ENCODE measurements at places on chromosomes 7 and 10.

- no peak for DNase-seq
Observed at GRCh38 chr10:74055383-74056049, 57.6 kb downstream of the VCL start.

DNA sequence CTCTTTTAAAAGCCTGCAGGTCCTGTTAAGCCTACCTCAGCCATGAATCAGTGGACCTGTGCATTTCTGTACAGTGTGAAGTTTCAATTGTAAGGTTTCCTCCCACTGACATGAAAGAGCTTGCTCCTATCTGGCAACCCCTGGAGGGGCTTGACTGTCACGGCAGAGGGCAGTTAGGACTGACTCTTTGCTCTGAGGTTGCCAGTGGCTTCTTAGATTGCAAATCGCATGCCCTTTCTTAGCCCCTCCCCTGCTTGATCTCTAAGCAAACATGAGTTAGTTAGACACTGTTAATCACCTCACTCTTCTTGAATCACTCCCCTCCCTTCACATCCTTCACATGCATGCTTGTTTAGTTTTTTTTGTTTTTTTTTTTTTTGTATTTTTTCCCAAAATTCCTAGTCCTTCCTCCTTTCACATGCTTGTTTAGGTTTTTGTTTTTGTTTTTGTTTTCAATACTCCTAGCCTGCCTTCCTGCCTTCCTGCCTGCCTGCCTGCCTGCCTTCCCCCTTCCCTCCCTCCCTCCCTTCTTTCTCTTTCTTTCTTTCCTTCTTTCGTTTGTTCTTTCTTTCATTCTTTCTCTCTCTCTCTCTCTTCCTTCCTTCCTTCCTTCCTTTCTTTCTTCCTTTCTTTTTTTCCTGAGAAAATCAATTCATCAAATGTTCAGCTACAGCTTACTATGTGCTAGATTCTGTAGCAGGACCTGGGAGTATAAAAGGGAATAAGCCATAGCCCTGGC is 6.0 kb upstream of the HIPK2 start:
- no peak for DNase-seq

- no peak for DNase-seq
Observed at GRCh38 chr10:101560298-101561067, 27.6 kb downstream of the POLL start.

DNA sequence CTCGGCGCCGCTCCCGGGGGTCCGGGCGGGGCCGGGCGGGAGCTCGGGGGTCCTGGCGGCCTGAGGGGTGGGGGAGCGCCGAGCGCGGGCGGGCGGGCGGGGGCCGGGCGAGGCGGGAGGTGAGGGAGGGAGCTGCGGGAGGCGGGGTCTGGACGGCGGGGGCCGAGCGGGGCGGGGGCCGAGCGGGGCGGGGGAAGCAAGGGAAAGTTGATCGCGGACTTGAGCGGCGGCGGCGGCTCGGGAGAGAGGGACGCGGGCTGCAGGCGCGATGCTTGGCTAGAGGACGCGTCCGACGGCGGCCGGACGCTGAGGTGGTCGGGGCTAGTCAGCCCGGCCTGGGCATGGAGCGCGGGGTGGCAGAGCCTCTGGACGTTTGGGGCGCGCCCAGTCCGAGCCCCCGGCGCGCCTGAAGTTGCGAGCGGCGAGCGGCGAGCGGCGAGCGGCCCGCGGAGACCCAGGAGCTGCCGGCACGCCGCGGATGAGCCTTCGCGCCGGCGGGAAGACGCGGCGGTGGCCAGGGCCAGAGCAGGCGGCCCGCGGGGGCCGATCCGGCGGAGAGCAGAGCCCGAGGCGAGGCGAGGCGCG is at the start of gene CDH23:
CDH23 (plus strand) TSS at position 210 of the 585 bp plus-strand sequence. CDS start 42,912 bp downstream, outside the sequence.
- DNase-seq, result no peak

DNA sequence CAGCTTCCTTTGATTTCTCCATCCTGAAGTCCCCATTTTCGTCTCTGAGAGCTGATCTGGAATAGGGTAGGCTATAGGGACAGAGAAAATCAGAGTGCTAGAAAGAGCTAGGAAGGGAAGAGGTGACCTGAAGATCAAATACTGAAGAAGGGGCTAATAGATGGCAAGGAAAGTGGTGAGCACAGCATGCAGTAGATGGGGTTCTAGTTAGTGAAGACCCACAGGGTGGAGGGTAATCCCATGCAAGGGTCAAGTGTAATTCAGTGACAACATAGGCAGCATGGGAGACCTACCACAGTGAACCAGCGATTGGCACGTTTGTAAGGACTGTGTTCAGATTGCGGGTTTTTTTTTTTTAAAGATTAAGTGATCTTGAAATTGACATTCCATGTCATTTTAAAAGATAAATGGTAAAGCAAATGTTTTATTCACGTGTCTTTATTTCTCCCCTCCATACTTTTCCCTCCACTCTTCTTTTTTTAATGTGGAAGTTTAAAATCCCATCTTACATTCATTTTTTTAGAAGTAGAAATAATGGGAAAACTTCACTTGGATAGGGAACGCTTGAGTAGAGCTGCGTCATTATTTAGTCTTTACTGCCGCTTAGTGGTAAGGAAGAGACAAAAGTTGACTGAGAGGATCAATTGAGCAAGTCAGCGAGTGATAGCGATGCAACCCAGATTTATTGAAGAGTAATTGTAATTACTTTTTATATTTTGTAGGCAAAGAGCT is 21.0 kb upstream of the ABI1 start:
- DNase-seq, result no peak

DNA sequence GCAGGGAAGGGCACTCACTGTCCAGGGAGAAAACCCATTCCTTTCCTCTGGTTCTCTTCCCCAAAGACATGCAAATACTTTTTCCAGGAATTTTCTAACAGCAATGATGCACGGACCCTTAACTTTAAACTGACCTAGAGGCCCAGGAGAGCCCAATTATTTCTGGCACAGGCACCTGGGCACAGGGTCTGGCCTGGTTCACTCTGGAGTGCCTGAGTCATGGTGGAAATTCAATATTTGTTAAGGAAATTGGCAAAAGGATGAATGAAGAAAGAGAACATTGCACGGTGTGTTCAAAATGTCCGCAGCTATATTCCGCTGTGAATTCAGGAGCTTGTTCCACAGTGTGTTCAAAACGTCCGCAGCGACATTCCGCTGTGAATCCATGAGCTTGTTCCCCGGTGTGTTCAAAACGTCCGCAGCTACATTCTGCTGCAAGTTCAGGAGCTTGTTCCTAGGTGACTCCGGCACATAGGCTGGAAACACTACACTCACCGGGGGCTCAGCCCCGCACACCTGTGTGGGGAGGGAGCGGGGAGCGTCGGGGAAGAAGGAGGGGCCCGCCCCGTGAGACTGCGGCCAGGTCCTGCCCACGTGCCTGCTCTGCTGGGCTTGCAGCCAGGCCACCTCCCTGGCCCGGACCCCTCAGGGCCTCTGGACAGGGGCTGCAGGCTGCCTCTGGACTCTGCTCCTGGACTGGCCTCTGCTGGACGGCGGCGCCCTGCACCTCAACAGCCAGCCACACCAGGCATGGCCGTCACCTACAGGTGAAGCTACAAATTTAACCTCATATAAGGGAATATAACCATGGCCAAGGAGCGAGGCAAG is 72.0 kb upstream of the FAM20C start:
- no peak for DNase-seq

DNA sequence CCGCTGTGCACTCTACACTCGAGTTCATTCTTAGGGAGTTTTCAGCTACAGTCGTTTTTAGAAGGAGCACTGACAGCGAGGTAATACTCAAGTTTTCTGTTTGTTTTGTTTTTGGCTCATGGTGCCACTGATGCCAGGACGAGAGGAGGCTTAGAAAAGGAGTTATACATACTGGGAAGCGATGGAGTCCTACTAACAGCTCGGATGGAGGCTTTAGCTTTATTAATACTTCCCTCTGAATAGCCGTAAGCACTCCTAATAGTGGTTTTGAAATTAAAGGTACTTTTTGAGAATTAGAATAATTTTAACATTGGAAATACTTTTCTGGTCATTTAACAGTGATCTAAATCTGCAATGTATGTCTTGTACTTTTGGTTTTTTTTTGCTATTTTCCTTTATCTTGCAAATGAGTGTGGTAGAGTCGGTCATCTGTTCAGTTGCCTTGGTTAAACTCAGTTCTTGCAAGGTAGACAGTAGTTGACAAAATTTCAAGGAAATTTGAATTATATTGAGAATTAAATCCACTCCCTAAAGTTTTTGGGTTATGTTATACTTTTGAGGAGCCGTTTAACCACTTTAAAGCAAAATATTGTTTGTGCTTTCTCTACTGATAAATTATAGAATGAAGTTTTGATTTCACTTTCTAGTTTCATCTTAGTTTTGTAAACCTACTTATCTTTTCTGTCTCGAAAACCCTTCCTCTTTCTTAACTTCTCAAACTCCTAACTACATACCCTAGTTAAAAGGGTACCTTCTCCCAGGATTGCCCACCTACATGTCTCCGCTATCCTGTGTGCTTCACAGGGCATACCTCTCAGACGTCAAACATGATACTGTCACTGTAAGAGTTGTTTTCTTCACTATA is 1.5 kb downstream of the HBP1 start:
- DNase-seq, result no peak

- no peak for DNase-seq
Observed at GRCh38 chr10:14262836-14263425, 67.8 kb downstream of the FRMD4A start.
